ENCODE measurements at places on chromosomes 3 and 15.

- DNase-seq = no peak
Observed at GRCh38 chr3:38257583-38257982, 8.0 kb upstream of the SLC22A13 start.

GRCh38 chr15:74050556-74051234, 31.7 kb downstream of the GOLGA6A start:
- no peak for DNase-seq

DNA sequence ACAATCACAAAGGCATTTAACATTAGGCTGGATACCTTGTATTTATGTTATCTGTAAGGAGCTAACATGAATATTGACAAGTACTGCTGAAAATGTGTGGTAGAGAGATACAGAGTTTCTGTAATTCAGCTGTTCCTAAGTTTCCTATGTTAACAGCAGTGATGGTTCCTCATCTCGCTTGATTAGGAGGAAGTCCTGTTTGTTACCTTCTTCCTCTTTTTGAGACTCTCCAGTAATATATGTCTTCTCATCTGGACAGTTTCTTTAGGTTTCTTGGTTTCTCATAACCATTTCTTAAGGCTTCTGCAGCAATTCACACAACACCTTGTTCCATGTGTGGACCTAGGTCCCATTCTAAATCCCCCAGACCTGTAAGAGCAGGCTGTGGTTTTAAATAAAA, 11.4 kb upstream of the PEX5L start:
- DNase-seq = no peak

- DNase-seq = no peak
Observed at GRCh38 chr3:13647298-13648059, 98.6 kb downstream of the FBLN2 start.

- no peak for DNase-seq
Observed at GRCh38 chr3:188104050-188104449, 49.9 kb upstream of the LPP start.

GRCh38 chr15:100601163-100601562, 821 bp downstream of the LINS1 start:
- DNase-seq = no peak

DNA sequence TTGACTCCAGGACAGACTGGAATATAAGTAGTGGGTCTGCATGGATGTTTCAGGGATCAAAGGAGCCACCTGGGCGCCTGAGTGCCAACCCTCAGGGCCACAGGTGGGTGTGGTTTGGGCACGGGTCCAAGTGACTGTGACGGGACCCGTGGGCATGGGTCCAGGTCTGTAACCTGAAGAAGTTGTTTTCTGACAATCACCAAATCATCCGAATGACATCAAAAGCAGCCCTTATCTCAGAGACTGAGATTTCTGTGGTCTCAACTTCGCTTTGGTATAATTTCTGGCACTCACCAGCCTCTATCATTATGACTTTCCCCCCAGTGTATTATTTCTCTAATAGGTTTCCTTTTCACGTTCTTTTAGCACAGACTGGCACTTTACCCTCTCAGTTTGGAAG, 24.4 kb downstream of the RLBP1 start:
- DNase-seq = peak; percentile 56

DNA sequence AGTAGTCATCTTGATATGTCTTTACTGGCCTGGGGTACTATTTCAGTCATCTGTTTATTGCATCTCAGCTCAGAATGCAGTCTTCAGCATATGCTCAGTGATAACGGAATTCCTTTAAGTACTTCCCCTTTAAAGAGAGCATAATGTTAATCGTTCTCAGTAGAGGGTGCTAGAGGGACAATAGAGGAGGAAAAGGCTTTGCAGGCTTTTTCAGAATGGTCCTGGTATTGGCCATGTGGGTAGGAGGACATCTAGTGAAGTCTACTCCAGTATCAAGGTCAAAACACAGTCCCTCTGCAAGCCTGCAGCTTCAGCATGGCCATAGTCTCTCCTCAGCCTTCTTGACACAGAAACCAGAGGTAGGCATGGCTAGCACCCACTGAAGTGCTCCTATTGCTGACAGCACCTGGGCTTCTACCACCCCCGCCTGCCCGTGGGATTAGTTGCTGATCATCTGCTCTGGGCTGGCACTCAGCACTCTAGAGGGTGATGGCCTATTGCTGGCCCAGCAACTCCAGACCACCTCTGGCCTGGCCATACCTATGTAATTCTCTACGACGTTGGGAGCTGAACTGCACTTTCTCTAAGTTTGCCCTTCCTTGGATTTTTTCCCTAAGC, 65.4 kb downstream of the KCNH8 start:
- DNase-seq = no peak

- no peak for DNase-seq
Observed at GRCh38 chr3:194748225-194748624, 62.5 kb downstream of the FAM43A start.

DNA sequence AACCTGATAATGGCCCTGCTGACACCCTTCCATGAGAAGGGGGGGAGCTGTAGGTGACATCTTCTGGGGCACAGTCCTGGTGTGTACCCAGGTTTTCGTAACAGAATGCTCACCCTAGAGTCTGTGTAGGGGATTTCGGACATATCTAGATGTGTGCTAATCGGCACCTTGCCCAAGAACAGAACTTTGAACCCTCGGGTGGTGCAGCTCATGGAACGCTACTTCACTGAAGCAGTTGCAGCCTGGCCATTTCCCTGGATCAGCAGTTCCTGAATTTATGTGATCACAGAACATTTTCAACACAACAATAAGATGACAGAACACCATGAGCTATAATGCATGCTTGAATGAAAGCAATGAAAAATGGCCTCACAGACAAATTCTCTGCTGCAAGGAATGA, 57.5 kb upstream of the MUC13 start:
- no peak for DNase-seq

GRCh38 chr3:58307639-58308215, 1.4 kb downstream of the HTD2 start:
- no peak for DNase-seq

DNA sequence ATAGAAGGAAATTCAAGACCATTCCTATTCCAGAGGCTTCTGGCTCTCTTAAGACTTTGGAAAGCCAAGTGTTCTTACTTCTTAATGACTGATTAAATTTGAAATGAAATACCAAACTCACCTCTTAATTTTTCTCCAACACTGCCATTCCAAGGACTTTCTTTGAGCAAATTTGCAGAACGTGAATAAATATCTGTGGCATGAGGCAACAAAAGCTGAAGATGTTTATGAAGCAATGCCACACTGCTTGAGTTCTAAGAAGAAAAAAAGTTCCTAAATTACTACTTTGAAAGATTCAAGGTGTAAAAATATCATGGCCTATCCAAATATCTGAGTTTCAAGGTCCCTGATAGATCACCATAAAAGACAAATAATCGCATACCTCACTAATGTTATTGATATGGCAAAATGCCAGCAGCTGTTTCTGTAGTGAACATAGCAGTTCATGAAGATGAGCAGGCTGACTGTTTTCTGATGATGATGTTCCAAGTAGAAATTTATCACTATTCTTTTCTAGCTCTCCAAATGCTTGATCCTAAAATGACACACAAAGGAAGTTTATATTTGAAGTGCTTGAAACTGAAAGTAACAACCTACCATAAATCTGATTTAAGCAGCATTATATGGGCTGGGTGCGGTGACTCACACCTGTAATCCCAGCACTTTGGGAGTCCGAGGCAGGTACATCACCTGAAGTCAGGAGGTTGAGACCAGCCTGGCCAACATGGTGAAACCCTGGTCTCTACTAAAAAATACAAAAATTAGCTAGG, 104.4 kb downstream of the HERC1 start:
- DNase-seq = no peak

DNA sequence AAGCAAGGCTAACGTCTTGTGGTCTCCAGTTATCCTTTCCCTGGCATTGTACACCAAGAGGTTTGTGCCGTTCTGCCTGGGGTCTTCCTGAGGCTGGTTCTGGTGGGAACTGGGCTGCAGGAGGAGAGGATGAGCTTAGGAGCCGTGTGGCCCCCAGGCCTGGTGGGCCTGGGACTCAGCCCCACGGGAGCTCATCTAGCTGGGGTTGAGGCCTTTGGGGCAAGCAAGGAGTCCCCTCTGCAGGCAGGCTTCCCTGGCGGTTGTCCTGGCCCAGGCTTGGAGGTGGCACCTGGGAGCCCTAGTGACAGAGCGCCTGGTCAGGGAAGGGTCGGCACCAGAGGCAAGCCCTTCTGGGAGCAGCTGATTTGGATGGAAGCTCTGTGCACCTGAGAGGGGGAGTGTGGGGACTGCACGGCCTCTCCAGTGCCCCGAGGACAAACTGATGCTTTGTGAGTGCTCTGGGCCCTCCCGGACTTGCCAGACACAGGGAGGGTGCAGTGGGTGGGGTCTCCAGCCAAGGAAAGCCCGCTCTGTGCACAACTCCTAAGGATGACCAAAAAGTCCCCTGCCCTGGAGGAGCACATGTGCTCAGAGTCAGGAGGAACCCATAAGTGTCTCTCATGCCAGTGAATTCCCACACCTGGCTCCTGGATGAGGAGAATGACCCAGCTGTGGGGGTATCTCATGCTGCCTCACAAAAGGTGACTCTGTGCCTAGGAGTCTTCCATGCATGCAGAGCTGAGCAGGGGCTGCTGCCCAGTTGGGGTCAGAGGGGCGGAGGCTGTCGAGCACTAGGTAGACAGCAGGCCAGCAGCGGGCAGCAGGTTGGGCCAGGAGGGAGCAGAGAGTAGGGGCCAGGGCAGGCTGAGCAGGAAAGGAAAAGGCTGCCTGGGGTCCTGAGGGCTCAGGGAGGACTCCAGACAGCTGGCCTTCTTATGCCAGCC, 2.7 kb downstream of the PAK6 start:
- no peak for DNase-seq

DNA sequence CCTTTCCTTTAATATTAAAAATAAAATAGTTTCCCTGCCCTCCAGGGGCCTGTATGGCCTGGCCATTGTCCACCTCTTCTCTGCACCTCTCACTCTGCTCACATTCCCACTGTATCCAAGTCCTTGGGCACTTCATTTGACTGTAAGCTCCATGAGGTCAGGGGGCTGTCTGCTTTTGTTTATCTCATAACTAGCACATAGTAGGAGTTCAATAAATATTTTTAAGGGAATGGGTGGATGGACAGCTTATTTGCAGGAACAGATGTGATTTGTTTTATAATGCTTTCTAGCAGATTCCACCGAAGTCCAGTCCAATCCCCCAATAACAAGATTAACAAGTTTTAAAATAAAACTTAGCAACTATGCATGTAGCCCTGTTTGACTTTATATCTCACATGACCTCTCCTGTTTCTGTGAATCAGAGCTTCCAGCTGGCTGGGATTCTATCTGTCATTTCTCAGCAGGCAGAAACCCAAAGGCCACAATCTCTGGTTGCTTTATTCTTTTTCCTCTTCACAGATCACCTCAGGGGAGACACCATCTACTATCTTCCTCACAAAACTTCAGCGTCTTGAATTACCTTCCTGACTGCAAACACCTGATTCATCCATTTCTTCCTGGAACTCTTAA, 123.0 kb upstream of the NR2F2 start:
- no peak for DNase-seq

GRCh38 chr15:95127356-95127755, 896.0 kb downstream of the MCTP2 start:
- no peak for DNase-seq

- DNase-seq = no peak
Observed at GRCh38 chr3:38616658-38617057, 32.8 kb downstream of the SCN5A start.

DNA sequence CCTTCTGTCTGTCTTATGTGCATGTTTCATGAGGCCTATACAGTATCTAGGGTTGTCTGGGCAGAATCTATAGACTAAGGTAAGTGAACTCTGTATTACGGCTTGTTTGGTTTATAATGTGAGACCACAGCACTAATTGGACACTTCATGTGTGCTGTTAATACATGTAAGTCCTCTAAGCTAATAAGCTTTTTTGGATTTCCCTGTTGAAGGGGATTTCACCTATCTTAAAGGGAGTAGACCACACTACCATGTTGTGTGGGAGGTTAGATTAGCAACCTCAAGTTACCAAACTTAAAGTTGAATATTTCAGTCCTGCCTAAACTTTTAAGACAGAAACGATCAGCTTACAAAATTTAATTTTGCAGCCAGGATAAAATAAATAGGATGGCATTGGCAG, 189.8 kb upstream of the GOLIM4 start:
- DNase-seq = no peak

GRCh38 chr3:86991840-86992435, 989 bp upstream of the VGLL3 start:
- DNase-seq = no peak

DNA sequence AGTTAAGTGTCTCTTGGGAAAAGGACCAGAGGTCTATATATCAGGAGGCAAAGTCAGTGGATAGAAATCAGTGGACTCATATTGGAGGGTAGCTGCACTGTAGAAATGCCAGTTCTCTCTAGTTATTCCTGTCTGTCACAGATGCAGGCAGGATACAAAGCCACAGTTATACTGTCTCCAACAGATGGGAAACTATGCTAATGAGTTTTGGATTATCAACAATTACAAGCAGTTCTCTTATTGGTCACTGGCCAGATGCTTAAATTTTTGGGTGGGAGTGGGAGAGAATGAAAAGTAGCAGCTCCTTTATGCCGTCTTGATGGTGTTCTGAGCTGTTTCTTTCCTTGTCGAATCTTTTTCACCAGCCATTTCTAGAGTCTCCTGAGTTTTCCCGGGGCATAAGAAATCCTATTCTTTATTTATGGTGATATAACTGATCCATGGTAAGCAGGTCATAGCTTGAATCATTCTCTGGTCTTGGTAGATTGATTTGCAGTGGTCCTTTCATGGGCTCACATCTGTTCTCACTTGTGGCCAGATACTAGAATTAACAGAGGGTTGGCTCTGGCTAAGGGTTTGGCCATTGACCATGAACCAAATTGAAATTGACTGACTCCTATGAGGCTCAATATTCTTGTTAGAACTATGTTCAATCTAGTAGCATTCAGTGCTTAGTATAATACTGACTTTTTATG, 44.6 kb upstream of the RBMS3 start:
- no peak for DNase-seq

GRCh38 chr3:3851621-3852323, 52.5 kb downstream of the LRRN1 start:
- DNase-seq = no peak

- no peak for DNase-seq
Observed at GRCh38 chr3:119018690-119019463, 15.8 kb downstream of the IGSF11 start.

DNA sequence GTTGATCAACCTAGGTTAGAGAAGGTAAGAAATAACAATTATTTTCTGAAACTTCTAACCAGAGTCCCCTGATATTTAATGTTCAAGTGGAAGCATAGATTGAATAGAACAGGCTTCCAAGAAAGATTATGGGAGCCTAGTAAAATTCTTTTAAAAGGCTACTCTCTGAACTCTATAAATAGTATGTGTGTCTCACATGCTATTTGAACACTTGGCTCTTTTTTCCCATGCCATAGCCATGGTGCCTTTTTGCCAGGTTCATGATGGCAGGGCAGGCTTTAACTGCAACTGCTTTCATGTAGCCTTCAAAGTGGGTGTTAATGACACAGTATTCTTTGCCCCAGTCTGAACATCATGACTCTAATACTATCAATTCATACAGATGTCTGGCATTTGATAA, 22.9 kb upstream of the STRIT1 start:
- no peak for DNase-seq

All from stimulated activated CD4-positive, alpha-beta T cell treated with anti-CD3 and anti-CD28 coated beads, Interleukin-2, amount 100 ng/mL, for 48 hours (primary cell).